WERI-Rb-1 (cell line): ENCODE measurements at places on chromosomes 7 and 10.
A peak's percentile ranks its signal among the peaks of the same experiment; 100 is the strongest.

DNA sequence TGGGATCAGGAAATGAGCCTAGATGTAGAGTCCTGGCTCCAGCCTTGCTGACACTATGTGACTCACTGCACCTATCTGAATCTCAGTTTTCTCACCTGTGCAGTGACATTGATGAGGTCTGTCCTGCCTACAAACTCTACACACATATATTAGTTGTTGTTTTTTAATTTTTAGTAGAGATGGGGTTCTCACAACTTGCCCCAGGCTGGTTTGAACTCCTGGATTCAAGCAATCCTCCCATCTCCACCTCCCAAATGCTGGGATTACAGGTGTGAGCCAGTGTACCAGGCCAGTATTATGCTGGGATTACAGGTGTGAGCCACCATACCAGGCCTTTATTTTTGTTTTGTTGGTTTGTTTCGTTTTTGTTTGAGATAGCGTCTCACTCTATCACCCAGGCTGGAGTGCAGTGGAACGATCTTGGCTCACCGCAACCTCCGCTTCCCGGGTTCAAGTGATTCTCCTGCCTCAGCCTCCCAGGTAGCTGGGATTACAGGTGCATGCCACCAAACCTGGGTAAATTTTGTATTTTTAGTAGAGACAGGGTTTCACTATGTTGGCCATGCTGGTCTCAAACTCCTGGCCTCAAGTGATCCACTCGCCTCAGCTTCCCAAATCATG lies 11.8 kb upstream of the DDIT4 start:
- DNase-seq, result no peak

- DNase-seq, result no peak
Measured at GRCh38 chr7:46603780-46604179, 682.7 kb upstream of the IGFBP3 start.

- no peak for DNase-seq
Measured at GRCh38 chr7:37309493-37309892, 139.2 kb downstream of the ELMO1 start.

GRCh38 chr7:57328457-57328856 lies 121.5 kb upstream of the ZNF716 start:
- no peak for DNase-seq

- DNase-seq, result no peak
Measured at GRCh38 chr10:110724937-110725336, 80.8 kb downstream of the RBM20 start.

DNA sequence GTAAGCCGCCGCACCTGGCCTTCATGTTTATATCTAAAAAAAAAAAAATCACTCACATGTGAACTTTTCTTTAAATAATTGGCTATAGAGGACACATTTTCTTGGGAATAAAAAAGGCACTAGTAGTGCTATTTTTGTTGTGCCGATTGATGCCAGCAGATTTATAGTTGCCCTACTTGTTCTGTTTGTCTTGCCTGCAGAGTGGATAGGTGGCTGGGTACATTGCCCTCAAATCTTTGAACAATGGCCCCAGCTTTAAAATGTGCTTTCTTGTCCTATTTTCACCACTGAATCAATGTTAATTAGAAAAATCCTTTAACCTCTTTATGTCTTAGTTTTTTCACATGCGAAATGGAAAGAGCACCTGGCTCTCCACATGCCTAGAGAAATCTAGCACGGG lies 30.1 kb upstream of the ZNRF2 start:
- no peak for DNase-seq

DNA sequence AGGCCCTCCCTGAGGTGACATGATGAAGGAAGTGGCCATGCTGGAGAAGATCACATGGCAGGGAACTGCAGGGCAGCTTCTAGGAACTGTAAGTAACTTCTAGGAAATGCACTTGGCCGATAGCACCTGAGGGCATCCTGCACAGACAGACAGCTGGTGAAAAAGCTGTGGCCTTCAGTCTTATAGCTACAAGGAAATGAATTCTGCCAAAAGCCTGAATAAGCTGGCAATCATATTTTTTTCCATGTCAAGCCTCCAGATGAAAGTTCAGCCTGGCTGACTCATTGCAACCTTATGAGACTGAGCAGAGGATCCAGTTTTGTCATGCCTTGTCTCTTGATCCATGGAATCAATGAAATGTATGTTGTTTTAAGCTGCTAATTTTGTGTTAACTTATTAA lies 91.1 kb upstream of the CACNA2D1 start:
- no peak for DNase-seq

DNA sequence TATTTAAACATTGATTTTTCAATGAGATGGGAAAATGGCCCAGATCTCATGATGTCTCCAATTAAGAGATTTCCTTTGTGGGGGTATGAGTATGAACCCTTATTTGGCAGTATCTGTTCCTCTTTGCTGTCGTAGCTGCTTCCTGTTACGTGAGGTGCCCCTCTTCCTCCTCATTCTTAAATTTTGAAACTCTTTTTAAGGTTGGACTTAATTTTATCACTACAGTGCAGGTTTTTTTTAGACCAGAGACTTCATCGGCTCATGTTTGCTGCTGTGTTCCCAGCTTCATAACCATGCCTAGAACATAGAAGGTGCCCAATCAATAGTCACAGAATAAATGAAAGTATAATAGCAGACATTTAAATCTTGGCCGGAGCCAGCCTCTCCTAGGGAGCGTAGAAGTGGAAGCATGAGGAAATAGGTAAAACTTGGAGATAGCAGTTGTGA lies 2.4 kb downstream of the MIOS start:
- DNase-seq, result no peak

DNA sequence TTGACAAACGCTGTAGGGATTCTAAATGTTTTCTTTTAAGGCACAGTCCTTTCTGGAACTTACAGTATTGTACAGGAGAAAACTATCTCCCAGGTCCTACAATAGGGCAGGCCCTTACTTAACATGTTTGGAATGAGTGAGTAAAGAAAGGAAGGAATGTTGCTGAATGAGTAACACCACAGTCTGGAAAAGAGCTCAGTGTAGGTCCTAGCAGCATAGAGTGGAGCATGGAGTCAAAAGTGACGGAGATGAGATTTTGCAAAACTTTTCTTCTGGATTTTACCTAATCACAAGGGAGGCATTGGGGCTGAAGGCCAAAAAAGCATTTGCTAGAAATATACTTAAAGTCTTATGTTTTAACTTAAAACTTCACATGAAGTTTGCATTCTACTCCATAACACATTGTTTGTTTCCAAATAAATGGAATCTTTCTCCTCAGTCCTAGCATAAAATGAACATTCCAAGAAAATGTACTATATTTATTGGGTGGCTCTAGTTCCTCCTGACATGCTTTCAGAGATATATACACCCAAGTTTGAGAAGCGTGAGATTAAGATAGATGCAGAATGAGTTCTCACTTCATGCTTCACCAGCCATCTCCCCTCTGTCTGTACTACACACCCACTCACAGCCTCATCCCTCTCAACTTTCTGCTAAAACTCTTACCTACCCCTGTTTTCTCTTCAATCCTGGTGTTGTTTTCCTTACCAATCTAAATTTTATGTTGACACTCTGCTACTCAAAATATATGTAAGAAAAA lies 20.2 kb upstream of the ADD3 start:
- DNase-seq, result no peak

GRCh38 chr10:132697578-132698200 lies 88.3 kb downstream of the NKX6-2 start:
- no peak for DNase-seq

DNA sequence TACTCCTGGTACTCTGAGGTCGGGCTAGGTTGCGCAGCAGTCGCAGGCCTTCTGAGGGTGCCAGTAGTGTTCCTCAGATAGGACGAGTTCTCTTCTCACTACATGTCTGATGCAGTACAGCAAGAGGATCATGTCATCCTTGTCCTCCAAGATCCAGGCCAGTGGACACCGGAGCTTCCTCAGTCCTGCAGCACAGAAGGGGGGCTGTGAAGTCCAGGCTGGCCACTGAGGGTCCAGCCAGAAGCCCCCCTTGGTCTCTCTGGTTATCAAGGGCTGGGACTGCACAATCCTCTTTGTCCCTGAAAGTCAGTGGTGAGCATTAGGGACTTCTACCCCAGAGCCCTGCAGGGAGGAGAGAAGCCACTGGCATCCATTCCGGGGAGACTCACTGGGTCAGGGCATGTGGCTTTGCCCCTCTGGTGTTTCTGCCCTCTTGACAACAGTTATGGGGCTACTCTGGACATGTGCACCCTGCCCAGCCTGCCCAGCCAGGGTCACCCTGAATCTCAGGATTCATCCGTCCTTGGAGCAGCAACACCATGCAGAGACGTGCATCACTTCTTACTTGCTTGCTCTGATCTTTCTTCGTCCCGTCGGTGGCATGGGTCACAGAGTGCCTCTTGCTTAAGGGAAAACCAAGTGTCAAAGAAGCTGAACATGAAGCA lies 125.7 kb downstream of the ADCY1 start:
- no peak for DNase-seq

GRCh38 chr7:105656922-105657521 lies 75.7 kb upstream of the EFCAB10 start:
- peak; percentile 66 for DNase-seq

DNA sequence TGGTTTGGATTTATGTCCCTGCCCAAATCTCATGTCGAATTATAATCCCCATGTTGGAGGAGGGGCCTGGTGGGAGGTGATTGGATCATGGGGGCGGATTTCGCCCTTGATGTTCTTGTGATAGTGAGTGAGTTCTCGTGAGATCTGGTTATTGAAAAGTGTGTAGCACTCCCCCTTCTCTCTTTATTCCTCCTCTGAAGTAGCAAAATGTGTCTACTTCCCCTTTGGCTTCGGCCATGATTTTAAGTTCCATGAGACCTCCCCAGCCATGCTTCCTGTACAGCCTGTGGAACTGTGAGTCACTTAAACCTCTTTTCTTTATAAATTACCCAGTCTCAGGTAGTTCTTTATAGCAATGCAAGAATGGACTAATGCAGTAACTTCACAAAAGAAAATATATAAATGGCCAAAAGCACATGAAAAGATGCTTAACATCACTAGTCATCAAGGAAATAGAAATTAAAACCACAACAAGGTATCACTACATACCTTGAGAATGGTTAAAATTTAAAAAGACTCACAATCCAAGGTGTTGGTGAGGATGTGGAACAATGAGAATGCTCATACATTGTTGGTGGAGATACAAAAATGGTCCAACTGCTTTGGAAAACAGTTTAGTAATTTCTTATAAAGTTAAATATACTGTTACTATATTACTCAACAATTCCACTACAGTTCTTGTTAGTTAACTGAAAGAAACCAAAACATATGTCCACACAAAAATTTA lies 218.7 kb downstream of the SNX10 start:
- no peak for DNase-seq

DNA sequence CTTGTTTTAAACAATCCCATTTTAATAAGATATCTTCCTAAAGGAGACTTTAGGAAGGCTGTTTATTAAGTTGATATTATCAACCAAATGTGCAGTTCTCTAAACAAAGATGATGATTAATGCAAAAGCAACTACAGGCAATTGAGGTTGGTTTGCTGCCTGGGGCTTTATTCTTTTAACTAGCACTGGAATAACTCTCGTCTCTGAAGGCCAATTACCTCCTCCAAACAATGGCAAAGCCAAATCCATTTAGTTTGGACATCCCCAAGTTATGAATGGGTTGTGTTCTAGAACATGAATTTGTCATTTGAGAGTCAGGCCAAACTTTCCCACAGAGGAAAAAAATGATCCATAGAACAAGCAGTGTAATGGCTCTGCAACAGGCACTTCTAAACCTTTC lies 114.1 kb downstream of the SLC16A9 start:
- DNase-seq, result no peak

DNA sequence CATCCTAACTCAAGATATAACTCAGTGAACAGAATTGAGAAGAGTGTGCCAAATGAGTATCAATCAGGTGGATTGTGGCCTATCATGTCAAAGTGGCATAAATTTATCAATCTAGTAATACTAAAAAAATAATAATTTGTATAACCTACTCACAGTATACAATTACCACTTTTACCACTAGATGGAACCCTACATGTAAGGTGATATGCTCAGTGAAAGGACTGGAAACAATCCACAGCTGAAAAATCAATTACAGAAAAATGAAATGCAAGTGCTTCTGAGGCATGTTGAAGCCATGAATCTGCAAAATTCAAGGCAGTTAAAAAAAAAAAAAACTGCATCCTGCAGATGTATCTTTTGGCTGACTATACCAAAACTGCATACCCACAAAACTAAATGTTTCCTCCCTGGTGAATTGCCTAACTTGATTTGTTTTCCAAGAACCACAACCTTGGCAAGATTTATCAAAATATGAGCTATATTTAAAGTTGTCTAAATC lies 13.9 kb downstream of the ARHGAP19 start:
- DNase-seq, result no peak

DNA sequence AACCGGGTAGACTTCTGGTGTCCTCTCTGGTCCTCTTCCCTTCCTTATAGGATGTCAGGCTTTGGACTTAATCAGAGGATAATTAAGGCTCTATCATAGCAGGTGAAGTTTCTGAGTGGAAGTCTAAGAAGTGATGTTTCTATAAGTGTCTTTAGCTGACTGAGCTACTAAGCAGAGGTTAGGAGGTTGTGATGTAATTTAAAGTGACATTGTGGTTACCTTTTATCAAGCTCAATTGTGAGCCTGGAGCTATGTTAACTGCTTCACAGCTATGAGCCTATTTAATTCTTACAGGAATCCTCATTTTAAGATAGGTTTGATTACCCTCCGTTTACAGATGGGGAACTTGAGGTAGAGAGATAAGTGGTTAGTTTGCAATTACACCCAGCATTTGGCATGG lies 365.1 kb downstream of the AUTS2 start:
- no peak for DNase-seq

GRCh38 chr7:123836656-123837055 lies 8.3 kb upstream of the HYAL4 start:
- DNase-seq, result peak; percentile 83

DNA sequence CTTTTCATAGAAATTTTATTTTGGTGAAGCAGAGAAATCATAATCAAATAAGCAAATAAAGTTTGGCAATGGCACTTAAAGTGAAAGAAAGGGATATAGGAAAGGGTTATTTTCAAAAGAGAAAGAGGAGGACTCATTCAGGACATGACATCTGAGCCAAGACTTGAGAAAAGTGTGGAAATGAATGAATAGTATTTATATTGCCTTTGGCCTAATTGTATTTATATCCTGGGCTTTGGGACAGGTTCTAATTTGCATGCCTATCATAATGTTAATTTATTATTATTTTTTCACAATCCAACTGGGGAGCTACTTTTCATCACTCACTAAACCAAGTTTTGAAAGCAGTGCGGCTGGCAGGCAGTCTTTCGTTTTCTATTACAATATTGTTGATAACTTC lies 376.8 kb downstream of the HGF start:
- DNase-seq, result no peak

- peak; percentile 95 for DNase-seq
Measured at GRCh38 chr7:91940572-91941341, at the start of gene AKAP9. AKAP9 (plus strand) TSS chr7:91940862; CDS start chr7:91941100, 238 bp downstream.

DNA sequence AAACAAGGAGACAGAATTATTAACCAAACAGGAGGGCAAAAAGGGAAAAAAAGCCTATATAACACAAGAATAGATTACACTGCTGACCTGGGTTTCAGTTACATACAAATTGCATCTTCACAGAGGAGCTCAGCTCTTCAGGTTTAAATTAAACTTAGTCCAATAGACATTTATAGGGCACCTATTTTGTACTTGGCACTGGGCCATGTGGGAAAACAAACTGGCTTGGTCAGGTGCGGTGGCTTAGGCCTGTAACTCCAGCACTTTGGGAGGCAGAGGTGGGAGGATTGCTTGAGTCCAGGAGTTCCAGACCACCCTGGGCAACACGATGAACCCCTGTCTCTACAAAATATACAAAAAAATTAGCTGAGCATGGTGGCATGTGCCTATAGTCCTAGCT lies 62.3 kb upstream of the CCDC6 start:
- DNase-seq, result no peak
